ENCODE measurements at places on chromosomes 12 and 14. TPM values are rescaled to one million over a fixed set of nuclear protein-coding genes. Genes with fewer than 3 reads are reported as not detected.

- DNase-seq = no peak
These were observed 43.7 kb upstream of the KITLG start for GRCh38 chr12:88623777-88624548.

GRCh38 chr12:93011100-93011499 lies 82.0 kb upstream of the EEA1 start:
- no peak for DNase-seq

GRCh38 chr12:128930606-128931005 lies 77.3 kb downstream of the GLT1D1 start:
- DNase-seq = no peak

- no peak for DNase-seq
These were observed 3.1 kb downstream of the PKP2 start for GRCh38 chr12:32893458-32893857.

- no peak for DNase-seq
These were observed 43.9 kb upstream of the ATP23 start for GRCh38 chr12:57897286-57897974.

GRCh38 chr14:106346534-106347290 lies 820.3 kb downstream of the TMEM121 start:
- DNase-seq = no peak

GRCh38 chr12:46342562-46343033 lies 30.0 kb downstream of the SLC38A2 start:
- peak; percentile 63 for DNase-seq

- no peak for DNase-seq
These were observed 143.6 kb downstream of the PHLDA1 start for GRCh38 chr12:75887979-75888378.

GRCh38 chr14:65826946-65827345 lies 414.4 kb downstream of the FUT8 start:
- DNase-seq = no peak

DNA sequence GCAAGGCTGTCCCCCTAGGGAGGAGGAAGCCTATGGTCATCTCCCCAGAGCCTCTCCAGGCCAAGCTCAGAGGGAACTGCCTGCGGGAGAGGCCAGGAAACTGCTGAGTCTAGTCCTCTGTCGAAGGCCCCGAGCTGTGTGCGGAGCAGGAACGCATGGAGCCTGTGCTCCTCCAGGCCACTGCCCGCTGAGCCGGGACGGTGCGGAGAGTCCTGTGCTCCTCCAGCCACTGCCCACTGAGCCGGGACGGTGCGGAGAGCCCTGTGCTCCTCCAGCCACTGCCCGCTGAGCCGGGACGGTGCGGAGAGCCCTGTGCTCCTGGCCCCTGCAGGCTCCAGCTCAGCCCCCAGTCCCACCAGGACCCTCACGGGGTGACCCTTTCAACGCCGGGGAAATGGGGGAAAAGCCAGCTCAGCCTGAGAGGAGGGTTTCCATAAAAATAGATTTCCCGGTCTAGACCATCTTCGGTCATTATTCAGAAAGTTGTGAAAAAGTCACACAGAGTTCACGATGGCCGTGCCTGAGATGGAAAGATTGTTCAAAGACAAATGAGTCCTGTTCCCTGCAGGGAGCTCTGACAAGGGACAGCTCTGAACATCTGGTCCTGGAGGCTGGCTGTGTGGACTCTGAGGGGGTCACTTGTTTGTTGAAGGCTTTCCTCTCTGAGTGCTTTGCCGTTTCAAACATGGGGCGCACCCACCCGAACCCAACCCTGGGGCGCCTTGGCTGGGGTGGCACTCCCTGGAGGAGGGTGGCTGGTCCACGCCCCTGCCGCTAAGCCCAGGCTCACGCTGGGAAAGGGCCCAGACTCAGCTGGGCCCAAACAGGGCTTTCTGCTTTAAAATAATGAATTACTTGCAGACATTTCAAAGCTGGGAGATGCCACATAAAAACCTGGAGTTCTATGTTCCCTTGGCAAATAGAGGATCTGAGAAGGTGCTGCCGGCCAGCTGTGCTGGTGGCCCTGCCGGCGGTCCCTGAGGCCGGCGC lies 85.5 kb downstream of the ADGRD1 start:
- DNase-seq = no peak

GRCh38 chr12:112107306-112108201 lies 1.0 kb downstream of the NAA25 start:
- no peak for DNase-seq

DNA sequence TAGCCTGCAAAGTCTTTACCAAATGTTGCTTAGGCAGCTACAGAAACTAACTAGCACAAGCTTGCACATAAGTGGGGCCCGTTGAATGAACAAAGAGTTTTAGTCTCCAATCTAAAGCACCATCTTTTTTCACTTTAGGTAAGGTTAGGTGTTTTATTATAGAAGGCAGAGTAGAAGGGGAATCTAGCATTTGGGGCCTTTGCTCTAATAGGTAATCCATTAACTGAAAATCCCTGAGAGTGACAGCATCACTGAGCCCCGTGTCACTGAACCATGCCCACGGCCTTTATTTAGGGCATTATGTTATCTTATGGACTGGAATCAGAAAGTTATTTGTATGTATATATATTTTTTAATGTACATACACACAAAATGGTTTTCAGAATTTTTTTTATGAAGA lies 25.1 kb downstream of the CPNE8 start:
- DNase-seq = no peak

- DNase-seq = no peak
These were observed 53.6 kb downstream of the EIF2S3B start for GRCh38 chr12:10559244-10559643.

- DNase-seq = no peak
These were observed 236.1 kb upstream of the NPAS3 start for GRCh38 chr14:32702562-32702961.

- no peak for DNase-seq
These were observed 1352.9 kb downstream of the TMEM121 start for GRCh38 chr14:106879241-106879640.

- DNase-seq = no peak
These were observed 18.3 kb downstream of the GALNT8 start for GRCh38 chr12:4738541-4738940.

DNA sequence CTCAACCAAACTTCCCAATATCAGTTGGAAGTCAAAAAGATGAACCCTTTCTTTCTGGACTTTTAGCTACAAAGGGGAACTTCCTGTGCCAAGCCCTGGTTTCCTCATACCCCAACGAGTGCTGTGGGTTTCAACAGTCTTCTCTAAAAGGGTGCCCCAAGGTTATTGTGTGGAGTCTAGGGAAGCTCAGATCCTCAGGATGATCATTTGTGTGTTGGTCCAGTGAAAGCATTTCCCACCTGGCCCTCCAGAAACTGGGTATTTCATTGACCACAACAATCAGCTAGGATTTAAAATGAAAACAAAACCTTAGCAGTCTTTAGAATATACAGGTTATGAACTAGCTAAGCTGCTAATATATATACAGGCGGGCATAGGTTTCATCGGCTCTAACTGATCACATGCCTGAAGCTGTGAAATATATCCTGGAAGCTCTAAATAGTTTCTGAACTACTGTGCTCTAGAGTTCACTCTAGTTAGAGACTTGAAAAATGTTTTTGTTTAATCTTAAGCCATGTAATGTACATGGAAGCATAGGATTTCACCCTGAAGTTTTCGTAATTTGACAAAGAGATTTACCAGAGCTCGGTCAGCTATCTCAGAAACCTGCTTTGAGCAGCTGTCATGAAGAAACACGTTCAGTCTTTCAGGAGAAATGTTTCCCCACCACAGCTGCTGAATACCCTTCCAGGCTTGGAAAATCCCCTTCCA lies 29.6 kb downstream of the P2RX4 start:
- DNase-seq = no peak

GRCh38 chr14:58275527-58276190 lies 22.7 kb upstream of the ARID4A start:
- no peak for DNase-seq

- DNase-seq = no peak
These were observed 106.5 kb upstream of the PLXNC1 start for GRCh38 chr12:94041850-94042249.

GRCh38 chr12:94100211-94100627 lies 48.2 kb upstream of the PLXNC1 start:
- peak; percentile 58 for DNase-seq

DNA sequence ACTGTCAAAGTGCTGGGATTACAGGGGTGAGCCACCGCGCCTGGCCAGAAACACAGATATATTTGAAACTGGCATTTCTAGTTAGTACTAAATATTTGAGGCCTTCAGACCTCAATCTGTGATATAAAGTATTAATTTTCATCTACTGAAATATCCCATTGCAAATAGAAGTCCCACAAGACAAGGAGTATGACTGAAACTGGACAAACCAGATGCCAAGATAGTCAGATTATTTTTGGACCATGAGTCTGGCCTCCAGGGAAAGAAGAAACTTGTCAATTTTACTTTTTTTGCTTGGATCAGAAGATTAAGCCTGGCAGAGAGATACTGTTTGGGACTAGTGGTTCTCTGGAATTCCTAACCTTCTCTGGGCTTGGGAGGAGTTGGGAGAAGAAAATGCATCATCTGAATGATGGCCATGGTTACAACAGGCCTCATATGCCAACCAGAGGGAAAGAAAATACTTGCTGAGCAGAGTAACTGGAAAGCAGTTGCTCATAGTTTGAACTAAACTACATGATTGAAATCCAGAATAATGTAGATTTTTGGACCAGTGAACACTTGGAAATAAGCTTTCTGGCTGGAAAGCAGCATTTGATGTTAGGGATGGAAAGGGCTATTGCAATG lies 2.9 kb upstream of the SMOC1 start:
- no peak for DNase-seq

DNA sequence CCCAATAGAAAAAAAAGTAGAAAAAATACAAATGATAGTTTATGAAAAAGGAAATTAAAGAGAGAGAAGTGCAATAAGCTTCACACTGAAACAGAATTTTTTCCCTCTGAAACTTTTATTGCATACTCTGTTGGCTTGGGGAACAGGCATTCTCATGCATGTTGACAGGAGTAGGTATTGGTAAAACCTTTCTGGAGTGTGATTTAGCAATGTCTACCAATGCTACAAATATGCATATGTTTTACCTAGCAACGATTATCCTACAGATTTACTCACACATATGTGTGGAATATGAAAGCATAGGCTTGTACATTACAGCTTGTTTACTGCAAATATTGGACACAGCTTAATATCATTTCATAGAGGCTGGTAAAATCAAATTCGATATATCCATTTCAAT lies 125.7 kb upstream of the MYF6 start:
- no peak for DNase-seq

GRCh38 chr12:78698747-78699146 lies 165.8 kb upstream of the SYT1 start:
- peak; percentile 39 for DNase-seq

- peak; percentile 100 for DNase-seq
These were observed 132.8 kb upstream of the HIF1A start for GRCh38 chr14:61562321-61563161.

DNA sequence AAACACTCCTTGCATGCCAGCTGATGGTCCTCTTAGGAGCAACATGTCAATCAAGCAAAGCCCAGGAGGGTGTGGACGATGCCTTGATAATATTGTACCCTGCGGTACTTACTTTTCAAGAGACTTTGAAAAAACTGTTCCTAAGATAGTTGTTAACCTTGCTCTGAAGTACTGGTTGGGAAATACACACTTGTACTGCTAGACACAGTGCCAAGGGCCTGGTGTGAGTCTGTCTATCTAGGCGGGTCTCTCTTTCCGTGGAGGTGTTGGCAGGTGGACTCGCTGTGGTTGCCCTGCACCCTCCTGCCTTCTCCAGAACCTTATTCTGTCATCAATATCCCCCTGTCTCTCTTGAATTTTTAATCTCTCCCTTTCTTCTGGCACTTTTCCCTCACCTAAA lies 189.4 kb downstream of the NRXN3 start:
- DNase-seq = no peak

- DNase-seq = no peak
These were observed 111.3 kb upstream of the SLC16A7 start for GRCh38 chr12:59484575-59484974.

DNA sequence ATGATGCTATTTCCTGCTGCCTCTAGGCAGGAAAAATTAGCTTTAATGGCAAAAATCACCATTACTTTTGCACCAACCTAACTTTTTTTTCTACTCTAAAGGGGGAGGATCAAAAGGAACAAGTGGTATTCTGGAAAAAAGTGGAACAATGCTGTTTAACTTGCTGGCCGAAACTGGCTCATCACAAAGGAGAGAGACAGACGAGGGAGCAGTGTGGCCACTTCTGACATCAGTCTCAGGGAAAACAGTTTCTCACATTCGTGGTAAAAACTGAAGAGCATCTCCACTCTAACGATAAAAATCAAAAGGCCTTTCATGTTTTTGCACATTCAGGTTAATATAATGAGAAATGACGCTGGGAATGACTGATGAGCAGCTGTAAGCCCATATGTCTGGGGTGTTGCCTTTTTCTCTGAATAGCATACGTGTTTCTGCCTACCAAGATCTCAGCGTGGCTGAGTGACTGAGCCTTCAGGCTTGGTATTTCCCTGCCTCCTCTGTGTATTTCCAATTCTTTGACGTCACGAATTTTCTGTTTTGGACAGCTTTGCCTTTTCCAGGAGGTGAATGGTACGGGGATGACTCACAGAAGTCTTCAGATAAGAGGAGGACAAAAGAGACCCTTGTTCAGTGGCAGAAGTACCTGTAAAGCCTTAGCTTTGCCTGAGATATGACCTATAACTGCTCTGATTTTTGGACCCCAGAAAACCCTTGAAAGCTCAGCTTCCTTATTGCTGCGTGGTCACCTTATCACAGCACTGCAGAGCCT lies 358.8 kb downstream of the GLT1D1 start:
- no peak for DNase-seq

CHGA gene
- not detected for polyA plus RNA-seq

CCDC177 gene
- polyA plus RNA-seq = not detected

RAD52 gene
- polyA plus RNA-seq = 9.3 TPM

MGP gene
- 1.9 TPM for polyA plus RNA-seq

OR8S1 gene
- polyA plus RNA-seq = not detected

GPRC5D gene
- not detected for polyA plus RNA-seq

VRTN gene
- polyA plus RNA-seq = not detected

EXOC3L4 gene
- not detected for polyA plus RNA-seq

ZNF385A gene
- polyA plus RNA-seq = 2.9 TPM

CLEC9A gene
- polyA plus RNA-seq = not detected

RNASE4 gene
- 9.9 TPM for polyA plus RNA-seq

KRT85 gene
- polyA plus RNA-seq = not detected

OTX2 gene
- not detected for polyA plus RNA-seq

STON2 gene
- polyA plus RNA-seq = not detected

OR4Q2 gene
- not detected for polyA plus RNA-seq

ERG28 gene
- polyA plus RNA-seq = 15.4 TPM

GALNT16 gene
- polyA plus RNA-seq = 1.5 TPM

All from IMR-90 (cell line).